RPMI7951 (cell line): ENCODE measurements at places on chromosomes 16 and 17. TPM values are rescaled to one million over a fixed set of nuclear protein-coding genes. Genes with fewer than 3 reads are reported as not detected.
A peak's percentile ranks its signal among the peaks of the same experiment; 100 is the strongest.

DNA sequence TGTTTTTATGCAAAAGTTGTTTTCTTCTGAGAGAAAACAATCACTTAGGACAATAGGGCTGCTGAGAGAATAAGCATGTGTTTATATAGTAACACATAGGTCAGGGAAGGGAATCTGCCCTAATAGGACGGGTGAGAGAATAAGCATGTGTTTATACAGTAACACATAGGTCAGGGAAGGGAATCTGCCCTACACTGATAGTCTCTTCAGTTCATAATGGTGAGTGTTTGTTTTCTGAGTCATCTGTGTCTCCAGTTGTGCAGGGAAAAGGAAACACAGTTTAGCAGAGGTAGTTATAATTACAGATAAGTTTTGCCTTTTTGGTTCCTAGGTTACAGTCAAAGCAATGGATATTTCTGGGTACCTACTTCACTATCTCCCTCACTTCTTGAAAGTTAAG, 252.3 kb upstream of the CA10 start:
- DNase-seq = no peak

DNA sequence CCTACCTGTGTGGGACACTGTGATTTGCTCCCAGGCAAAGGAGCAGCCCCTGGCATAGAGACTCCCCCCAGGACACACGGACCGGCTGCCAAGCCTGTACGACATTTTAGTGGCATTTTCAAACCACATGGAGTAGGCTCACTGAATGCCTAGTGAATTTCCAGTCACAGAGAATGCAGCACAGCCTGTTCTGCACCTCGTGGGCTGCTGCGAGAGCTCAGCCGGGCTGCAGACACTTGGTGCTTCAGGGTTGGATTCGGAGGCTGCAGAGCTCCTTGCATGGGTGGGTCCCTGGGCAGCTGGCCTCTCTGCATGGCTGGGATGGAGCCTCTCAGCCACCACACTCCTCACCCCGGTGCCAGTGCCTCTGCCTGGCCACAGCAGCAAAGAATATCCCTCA, 51.2 kb upstream of the HNF1B start:
- DNase-seq = no peak

- DNase-seq = no peak
Observed at GRCh38 chr17:83006515-83007455, 72.6 kb upstream of the METRNL start.

The SLC52A1 gene
- total RNA-seq = not detected in 2 replicates

DNA sequence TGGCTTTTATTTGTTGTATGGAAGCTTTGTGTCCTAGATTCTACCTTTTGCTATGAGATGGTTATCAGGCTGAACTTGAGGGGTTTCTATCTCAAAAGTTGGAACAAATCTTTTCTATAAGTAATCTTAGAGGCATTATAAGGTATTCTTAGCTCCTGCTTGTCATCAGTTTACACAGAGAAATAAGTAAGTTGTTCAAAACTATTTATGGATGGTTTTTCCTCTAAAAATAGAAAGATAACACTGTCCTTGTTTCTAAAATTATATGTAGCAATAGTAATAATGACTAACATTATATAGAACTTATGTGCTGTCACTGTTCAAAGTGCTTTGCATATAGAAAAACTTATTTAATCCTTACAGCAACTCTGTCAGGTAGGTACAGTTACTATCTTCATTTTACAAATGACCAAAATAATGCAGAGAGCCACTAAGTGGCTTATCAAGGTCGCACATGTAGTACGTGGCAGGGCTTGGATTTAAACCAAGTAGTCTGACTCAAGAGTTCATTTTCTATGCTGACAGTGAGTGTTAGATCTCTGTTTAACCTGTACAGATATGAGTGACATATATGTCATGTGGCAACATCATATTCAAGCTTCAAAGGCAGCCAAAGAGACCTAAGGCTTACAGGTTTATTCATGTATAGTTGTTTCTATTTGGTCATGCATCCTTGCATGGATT, 59.0 kb downstream of the PHKB start:
- peak; percentile 11 for DNase-seq

GRCh38 chr16:65418435-65418834, 296.6 kb upstream of the CDH11 start:
- DNase-seq = peak; percentile 54

The KRT20 gene
- total RNA-seq = not detected in 2 replicates

The ELMO3 gene
- total RNA-seq = 0.48 and 0.78 TPM in 2 replicates

DNA sequence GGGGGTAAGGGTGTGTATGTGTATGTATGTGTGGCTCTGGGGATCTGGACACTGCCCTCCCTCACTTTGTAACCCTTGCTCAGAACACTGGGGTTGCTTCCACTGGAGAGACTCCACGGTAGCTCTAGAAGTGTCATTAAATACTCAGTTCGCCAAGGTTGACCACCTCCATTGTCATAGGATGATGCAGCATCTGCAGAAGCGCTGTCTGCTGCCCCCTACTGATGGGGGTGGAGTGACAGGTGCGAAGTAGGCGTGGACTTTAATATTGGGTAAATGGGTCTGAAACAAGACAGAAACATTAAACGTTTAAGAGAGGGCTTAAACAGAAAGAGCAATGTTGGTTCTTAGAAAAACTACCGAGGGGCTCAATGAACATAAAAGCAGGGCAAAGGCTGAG, 35.5 kb upstream of the STAC2 start:
- DNase-seq = no peak

The LITAFD gene
- not detected in 2 replicates for total RNA-seq

The C16orf89 gene
- not detected in 2 replicates for total RNA-seq

DNA sequence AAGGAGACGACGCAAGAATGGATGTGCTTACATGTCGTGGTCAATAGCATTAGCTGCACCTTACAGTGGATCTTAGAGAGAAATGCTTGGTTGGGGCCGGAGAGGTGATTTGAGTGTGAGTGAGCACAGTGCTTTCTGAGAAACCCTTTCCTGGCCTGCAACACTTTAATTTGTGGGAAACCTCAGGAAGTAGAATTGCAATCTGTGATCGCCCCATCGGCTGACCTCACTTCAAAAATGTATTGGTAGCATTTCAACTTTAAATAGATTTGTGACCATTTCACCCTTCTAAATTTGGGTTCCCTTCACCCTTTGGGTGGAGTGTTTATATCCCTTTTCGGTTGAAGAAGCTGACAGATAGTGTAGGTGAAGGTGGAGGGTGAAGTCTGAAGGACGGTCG, 13.2 kb downstream of the PRKCB start:
- DNase-seq = no peak

The KRTAP4-6 gene
- not detected in 2 replicates for total RNA-seq

- DNase-seq = no peak
Observed at GRCh38 chr16:743794-744500, 3.1 kb upstream of the CIAO3 start.

The TNS4 gene
- not detected in 2 replicates for total RNA-seq

DNA sequence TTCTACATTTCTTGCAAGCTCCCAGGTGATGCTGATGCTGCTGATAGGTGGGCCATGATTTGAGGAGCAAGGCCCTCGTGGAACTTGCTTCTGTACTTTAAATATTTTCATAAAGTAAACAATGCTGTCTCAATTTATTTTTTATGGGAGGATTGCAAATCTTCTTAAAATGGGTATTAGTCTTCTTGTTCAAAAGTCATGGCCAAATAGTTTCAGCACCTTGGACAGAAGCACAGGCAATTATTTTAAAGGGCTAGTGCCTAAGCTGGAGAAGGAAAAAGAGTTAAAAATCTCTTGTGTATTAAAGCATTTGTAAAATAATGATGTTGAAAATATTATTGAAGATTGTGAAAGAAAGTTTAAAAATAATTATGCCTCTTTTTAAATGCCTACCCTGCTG, 50.5 kb downstream of the GPR139 start:
- peak; percentile 24 for DNase-seq

The CD300A gene
- not detected in 2 replicates for total RNA-seq

The CDH8 gene
- total RNA-seq = 0.20 and 1.3 TPM in 2 replicates

DNA sequence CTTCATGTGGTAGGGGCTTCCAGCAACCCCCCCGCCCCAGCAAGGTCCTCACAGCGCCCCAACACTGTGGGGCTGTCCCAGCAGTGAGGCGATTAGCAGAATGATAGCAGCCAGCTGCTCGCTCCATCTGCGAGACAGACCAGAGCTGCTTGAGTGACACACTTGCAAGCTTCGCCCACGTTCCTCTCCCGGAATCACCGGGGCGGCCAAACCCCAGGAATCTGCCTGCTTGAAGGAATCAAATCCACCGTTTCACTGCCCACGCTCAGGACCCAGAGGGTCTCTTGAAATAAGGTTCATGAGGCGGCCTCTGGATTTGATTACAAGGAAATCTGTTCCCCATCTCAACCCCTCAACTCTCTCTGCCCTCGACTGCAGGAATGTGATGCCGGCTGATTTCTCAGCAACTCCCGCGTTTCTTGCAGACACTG, 356.0 kb downstream of the C16orf95 start:
- DNase-seq = no peak

DNA sequence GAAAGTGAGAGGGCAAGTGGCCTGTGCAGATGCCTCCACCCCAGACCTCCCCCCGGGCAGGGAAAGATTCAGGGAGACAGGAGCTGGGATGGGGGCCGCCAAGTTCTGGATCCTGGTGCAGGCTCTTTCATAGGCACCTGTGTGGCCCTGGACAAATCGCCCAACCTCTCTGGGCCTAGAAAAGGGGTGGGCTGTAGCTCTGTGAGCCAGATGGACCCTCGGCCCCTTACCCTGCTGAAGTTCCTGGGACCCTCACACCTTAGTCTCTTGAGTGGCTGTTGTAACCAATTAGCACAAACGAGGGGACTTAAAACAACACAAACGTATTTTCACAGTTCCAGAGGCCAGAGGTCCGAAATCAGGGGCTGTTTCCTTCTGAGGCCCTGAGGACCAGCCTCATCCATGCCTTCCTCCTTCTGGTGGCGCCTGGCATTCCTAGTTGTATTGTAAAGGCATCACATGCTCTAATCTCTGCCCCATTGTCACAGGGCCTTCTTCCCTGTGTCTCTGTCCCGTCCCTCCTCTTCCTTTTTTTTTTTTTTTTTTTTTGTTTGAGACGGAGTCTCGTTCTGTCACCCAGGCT, 352.6 kb downstream of the SEC14L1 start:
- DNase-seq = no peak

GRCh38 chr16:54360681-54361080, 74.1 kb upstream of the IRX3 start:
- DNase-seq = no peak

The TMEM204 gene
- not detected in 2 replicates for total RNA-seq

The CES4A gene
- 0.72 TPM in 1 of 2 replicates, not detected in the other for total RNA-seq

DNA sequence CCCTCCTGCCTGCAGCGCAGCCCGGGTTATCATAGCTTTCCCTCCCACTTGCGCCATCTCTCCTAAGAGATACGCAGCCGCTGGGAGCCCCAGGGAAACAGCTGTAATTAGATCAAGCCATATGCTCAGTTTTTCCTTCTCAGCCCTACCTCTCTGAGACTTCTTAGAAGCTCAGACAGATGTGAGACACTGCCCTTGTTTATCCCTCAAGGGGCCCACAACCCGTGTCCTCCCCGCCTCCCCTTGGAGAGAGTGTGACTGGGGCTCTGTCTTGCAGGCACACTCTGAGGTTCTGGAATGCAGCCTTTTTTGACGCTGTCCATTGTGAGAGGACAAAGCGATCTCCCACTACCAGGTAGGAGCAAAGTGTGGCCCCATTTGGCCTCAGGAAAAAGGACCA, 31.2 kb downstream of the CIBAR2 start:
- no peak for DNase-seq

The NEK8 gene
- total RNA-seq = 0.24 and 0.68 TPM in 2 replicates

The ABCC1 gene
- 5.2 and 6.4 TPM in 2 replicates for total RNA-seq

GRCh38 chr16:14606102-14606501, 24.0 kb downstream of the PARN start:
- DNase-seq = no peak

The HIGD1B gene
- not detected in 2 replicates for total RNA-seq

The SCNN1B gene
- total RNA-seq = not detected in 2 replicates

The CALB2 gene
- total RNA-seq = 1.2 and 3.2 TPM in 2 replicates

The PITPNM3 gene
- 0.10 and 0.12 TPM in 2 replicates for total RNA-seq

GRCh38 chr16:88790312-88791211, 5.5 kb upstream of the PIEZO1 start:
- DNase-seq = peak; percentile 58

GRCh38 chr16:83808573-83809014, 816 bp downstream of the HSBP1 start:
- DNase-seq = no peak

DNA sequence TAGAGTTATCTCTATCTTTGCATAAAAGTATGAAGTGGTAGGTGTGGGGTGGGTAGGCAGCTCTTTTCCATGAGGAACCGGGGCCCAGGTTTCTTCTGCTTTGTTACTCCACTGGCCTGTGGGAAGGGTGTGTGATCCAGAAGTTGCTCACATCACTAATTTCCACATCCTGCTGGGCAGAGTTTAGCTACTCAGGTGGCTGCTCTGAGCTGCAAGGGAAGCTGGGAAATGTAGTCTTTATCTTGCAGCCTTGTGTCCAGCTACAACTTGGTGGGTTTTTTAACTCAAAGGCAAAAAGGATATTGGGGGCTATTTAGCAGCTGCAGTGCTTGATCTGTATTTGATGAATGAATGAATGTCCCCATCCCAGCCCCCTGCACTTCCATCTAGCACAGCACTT, 335.3 kb downstream of the SNX29 start:
- DNase-seq = no peak

GRCh38 chr17:64707050-64707591, 45.0 kb upstream of the SMURF2 start:
- peak; percentile 99 for DNase-seq

DNA sequence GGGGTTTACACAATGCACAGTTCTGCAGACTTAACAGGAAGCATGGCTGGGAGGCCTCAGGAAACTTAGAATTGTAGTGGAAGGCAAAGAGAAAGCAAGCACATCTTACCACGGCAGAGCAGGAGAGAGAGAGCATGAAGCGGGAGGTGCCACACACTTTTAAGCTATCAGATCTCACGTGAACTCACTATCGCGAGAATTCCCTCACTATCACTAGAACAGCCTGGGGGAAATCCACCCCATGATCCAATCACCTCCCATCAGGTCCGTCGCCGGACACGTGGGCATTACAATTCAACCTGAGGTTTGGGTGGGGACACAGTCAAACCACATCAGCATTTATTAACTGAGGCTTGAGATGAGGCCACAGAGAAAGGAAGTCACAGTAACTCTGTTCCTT, 326.7 kb downstream of the C16orf95 start:
- DNase-seq = peak; percentile 53

The LIMD2 gene
- 4.9 and 10.2 TPM in 2 replicates for total RNA-seq

The GFAP gene
- 0.20 TPM in 1 of 2 replicates, not detected in the other for total RNA-seq

The KCNH6 gene
- not detected in 2 replicates for total RNA-seq

The PPL gene
- total RNA-seq = 0.12 and 0.20 TPM in 2 replicates

The ACADVL gene
- 287 and 295 TPM in 2 replicates for total RNA-seq

DNA sequence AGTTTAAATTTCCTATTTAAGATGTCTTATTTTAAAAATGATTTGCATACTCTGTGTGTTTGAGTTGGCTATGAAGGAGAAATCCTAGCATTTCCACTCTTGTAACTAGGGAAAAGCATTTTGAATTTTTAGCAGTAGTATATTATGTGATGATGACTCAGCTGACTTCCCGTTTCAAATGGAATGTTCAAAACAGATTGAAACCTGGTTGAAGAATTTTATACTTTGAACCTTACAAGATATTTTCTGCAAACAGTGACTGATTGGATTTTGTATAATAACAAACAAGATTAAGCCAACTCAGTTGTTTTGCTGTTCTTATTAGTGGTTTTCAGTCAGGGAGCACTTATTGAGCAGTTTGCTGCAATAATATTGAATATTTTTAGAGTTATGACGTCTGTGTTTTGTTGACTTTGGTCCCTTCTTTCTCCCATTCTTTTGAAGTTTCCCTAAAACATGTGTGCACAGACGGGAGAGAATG, 8.0 kb downstream of the TNRC6A start:
- DNase-seq = peak; percentile 21

- DNase-seq = no peak
Observed at GRCh38 chr16:85179344-85180046, 67.2 kb upstream of the CIBAR2 start.
